ENCODE measurements at places on chromosomes 1 and 21.

DNA sequence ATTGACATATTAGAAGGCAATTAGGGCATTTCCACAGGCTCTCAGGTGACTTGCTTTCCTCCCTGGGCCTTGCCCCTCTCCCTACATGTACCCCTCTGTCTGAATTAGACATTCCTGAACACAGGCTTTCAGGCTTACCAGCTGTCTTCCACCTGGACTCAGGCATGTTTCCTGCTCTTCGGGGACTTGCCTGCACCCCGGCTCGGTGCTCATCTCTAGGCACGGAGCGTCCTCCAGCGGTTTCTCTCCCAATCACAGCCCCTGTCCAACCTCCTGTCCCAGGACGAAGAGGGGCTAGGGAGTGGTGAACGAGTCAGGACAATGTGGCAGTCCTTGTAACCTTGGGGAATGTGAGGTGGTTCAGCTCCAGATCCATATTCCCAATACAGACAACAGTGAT is 4.2 kb downstream of the PROK1 start:
- DNase-seq: no peak

DNA sequence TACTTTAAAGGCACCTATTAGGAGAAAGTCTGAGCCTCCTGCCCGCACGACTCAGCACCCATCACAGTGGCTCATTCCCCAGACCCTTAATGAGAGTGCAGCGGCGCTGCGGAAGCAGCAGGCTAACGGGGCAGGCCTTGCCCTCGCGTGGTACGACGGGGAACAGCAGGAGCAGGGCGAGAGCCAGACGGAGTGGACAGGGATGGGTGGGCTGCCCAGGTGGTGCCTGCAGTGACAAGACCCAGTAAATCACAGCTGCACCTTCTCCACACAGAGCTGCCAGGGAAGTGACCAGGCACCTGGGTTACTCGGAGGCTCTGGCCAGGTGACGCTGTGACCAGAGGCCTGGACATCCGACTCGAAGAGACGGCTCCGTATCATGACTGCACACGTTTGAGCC is 131.9 kb downstream of the NPHP4 start:
- DNase-seq: no peak

DNA sequence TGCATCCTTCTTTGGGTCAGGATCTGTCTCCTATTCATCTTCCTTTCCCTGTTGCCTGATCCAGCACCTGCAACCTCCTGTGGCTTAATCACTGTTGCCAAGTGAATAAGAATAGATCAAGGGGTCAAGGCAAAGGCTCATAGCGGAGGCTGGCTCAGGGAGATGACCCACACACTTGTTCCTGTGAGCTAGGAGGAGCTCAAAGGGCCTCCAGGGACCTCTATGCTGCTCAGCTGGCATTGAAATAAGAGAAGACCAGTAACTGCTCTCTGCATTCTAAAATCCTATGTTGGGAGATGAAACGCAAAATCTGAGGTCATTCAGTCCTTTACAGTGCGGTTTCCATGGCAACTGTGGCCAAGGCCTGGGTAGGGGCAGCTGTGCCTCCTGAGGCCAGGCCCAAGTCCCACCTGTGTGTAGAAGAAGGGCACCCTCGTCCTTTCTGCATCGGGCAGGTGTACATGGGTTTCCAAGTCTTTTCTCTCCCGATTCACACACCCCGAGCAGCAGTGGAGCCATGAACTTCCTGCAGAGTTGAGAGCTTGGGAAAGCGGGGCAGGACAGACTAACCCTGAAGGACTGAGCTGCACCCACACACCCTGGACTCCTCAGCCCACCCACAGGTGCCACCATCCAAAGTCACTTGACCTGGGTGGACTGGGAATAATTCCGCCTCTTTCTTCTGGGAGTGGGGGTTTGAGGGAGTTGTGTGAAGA is 27.8 kb upstream of the STUM start:
- no peak for DNase-seq

DNA sequence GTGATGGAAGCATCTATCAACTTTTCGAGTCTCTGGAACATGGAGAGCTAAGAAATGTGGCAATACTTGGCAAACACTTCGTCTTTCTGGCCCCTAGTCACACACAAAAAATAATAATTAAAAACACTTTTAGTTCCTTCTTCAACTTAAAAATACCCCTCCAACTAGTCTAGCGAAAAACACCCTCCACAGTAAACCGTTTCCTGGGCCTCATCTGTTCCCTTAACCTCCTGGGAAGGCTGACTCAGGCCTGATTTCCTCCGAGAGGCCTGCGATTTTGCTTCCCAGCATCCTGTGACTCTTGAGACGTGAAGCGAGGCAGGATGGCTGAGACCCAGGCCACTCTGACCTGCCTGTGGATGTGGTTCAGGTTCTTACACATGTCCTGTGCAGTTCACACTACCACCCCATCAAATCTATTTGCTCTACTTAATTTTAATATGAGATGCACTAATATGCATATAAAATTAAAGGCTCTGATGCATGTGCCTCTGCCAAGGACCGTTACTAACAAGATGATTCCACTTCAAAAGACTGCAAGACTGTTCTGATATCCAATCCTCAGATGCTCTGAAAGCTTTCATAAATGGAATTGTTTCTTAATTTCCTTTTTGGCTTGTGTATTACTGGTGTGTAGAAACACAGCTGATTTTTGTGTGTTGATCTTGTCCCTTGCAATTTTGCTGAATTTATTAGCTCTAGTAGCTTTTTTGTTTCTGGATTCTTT is 3.5 kb downstream of the NAV1 start:
- DNase-seq: no peak

- DNase-seq: no peak
These were observed 24.7 kb downstream of the RPS6KC1 start for GRCh38 chr1:213075725-213076124.

GRCh38 chr1:87106144-87106543 is 191.7 kb downstream of the HS2ST1 start:
- no peak for DNase-seq

DNA sequence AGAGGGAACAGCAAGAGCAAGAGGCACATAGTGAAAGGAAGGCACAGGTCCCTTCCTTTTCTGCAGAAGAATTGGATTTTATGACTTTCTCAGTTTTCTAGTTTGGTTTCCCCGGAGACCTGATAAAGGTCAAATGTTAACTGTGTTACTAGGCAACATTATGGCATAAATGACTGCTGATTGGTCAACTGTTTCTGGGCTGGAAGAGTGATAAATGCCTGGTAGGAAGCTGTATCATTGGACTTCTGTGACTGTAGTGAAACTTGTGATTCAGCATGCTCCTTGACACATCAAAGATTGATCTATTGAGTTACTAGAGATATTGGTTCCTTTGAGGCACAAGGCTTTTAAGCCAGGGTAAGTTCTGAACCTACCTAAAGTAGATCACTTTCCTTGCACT is 55.7 kb downstream of the LRRC8C start:
- no peak for DNase-seq

DNA sequence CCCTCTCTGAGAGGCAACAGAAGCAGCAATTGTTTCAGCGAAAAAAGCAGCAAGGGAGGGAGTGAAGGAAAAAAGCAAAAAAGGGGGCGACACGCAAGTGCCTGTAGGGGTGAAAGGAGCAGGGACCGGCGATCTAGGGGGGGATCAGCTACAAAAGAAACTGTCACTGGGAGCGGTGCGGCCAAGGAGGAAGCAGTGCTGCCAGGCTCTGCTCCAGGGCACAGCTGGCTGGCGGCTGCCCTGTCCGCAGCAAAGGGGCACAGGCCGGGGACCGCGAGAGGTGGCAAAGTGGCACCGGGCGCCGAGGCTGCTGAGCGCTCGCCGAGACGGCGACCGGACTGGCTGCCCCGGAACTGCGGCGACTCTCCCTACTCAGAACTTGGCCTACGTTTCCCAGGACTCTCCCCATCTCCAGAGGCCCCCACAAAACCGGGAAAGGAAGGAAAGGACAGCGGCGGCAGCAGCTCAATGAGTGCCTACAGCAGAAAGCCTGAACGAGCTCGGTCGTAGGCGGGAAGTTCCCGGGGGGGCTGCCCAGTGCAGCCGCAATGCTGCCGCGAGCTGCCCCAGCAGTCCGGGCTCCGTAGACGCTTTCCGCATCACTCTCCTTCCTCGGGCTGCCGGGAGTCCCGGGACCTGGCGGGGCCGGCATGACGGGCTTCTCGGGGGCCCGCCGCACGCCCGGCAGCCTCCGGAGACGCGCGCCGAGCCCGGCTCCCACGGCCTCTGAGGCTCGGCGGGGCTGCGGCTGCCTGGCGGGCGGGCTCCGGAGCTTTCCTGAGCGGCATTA is 1.0 kb upstream of the CDKN2C start:
- DNase-seq: peak; percentile 13

GRCh38 chr1:62429581-62429980 is 7.3 kb upstream of the USP1 start:
- DNase-seq: no peak

All from activated CD8-positive, alpha-beta memory T cell treated with anti-CD3 and anti-CD28 coated beads for 1 hour (primary cell).